Endothelial cell (in vitro differentiated cells): ENCODE measurements at places on chromosomes 5 and 9. TPM values are rescaled to one million over a fixed set of nuclear protein-coding genes. Genes with fewer than 3 reads are reported as not detected.
A peak's percentile ranks its signal among the peaks of the same experiment; 100 is the strongest.

- DNase-seq: no peak
Measured at GRCh38 chr5:160210606-160211005, 18.7 kb upstream of the FABP6 start.

DNA sequence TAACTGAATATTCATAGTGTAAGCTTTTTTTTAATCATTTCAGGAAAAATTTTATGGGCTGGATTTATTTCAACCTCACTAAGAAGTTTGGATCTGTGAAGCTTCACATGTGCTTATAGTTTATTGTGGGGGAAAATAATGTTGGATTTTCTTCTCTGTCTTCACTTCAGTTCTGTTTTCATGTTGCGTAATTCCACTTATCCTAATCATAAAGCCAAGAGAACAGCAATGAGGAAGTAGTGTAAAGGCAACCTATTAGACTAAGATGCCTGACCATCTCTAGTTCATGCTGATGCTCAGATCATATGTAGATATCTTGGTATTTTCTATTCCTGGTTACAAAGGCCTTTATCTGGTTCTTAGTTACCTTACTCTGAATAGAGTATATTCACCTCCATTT, 50.0 kb downstream of the CD180 start:
- no peak for DNase-seq

The ANXA2R gene
- total RNA-seq: 1.1 TPM

GRCh38 chr5:40828021-40828631, 6.9 kb downstream of the RPL37 start:
- no peak for DNase-seq

- DNase-seq: no peak
Measured at GRCh38 chr9:83526211-83526610, 12.0 kb downstream of the FRMD3 start.

The PCDHA4 gene
- total RNA-seq: 9.9 TPM

GRCh38 chr5:78805474-78806124, 157.0 kb upstream of the LHFPL2 start:
- no peak for DNase-seq

- DNase-seq: no peak
Measured at GRCh38 chr5:120803282-120803681, 339.2 kb downstream of the PRR16 start.

The PCDHA1 gene
- total RNA-seq: 0.13 TPM

The ARL14EPL gene
- not detected for total RNA-seq

The ZFP2 gene
- total RNA-seq: 2.8 TPM

DNA sequence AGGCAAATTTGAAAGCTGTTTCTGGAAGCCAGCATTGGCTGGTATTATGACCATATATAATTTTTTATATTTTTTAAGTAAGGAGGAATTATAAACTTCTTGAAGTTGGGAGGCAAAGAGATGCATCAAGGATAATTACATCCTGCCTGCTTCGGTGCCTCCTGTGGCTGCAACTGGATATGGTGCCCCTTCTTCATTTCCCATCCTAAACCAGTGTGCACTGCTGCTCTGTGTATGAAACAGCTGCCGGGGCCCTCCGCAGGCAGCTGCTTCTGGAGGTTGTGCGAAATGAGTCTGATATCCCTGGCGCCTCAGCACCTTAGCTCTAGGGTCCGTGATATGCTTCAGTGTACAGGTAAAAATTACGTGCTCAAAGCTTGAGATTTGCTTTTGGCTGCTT, 304.2 kb downstream of the ENC1 start:
- DNase-seq: peak; percentile 17
